CD4-positive, alpha-beta T cell treated with Interleukin-2 at 100 ng/mL for 4 hours (primary cell): ENCODE measurements at places on chromosomes 7 and 10.

GRCh38 chr7:20794676-20795075 lies 8.0 kb upstream of the SP8 start:
- no peak for DNase-seq

GRCh38 chr10:69451784-69452251 lies 553 bp downstream of the TSPAN15 start:
- DNase-seq = no peak

DNA sequence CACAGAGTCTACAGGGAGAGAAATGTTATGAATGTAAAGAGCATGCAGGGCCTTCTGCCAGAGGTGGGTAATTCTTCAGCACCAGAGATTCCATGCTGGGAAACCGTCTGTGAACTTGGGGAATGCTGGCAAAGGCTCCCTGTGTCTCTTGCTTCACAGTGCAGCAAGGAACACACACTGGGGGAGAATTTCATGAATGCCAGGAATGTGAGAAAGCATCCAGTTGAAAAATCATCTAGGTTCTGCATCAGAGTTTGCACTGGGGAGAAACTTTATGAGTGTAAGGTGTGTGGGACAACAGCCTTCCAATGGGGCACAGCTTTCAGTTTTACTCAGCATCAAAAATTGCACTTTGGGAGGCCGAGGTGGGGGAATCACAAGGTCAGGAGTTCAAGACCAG lies 224.3 kb upstream of the IGFBP3 start:
- no peak for DNase-seq

GRCh38 chr10:118732245-118733165 lies 22.3 kb downstream of the CACUL1 start:
- DNase-seq = peak; percentile 32

DNA sequence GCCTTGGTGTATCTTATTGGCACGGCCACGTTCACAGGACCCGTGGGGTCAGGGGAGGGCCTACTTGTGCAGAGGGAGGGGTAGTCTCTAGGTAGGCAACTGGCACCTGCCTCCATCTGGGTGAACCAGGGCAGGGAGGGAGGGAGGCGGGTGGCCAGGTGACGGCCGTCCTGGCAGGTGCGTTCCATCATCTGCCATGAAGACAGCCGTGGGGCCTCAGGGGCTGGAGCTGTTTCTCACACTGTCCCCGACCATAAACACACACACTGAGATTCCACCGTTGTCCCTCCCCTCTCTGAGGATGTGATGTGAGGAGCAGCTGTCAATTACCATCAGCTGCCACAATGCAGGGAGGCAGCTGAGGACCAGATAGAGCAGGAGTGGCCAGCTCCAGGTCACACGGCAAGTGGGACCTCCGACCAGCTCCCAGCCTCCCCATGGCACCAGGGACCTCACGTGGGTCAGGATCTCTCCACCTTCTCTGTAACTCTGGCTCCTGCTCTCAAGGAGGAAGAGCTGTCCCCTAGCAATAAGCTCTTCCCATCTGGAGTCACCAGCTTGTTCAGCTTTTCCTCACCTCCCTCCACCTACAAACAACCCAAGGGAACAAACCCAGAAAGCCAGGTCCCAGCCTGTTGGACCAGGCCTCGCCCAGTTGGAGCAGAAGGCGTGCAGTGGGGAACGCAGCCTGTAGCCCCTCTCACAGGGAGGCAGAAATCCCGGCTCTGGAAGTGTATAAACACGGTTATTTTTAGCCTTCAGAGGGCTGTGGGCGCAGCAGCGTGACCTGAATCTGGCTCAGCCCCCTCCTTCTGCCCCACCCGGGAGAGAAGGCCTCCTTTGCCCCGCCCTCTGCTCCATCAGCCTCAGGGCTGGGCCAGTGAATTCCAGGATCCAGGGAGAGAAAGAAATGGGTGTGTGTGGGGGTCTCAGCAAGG lies 33.1 kb downstream of the ZMIZ1 start:
- no peak for DNase-seq

DNA sequence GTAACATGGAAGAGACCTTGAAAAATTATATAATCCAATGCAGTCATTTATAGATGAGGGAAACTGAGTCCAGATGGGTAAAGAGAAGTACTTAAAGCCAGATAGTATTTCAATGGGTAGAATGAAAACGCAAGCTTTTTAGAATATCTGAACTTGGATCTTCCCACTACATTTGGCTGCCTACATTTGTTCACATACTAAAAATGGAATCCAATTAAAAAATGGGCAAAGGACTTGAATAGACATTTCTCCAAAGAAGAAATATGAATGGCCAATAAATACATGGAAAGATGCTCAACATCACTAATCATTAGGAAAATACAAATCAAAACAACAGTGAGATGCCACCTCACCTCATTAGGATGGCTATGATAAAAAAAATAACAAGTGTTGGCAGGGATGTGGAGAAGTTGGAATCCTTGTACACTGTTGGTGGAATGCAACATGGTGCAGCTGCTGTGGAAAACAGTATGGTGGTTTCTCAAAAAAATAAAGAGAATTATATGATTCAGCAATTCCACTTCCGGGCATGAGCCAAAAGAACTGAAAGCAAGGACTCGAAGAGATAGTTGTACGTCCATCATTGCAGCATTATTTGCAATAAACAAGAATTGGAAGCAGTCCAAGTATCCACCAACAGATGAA lies 188.0 kb downstream of the FRMD4A start:
- DNase-seq = no peak

GRCh38 chr7:116194115-116194514 lies 16.2 kb upstream of the TES start:
- DNase-seq = no peak

GRCh38 chr7:42730586-42730985 lies 181.3 kb downstream of the C7orf25 start:
- no peak for DNase-seq

- no peak for DNase-seq
These were observed 858.5 kb downstream of the KCNMA1 start for GRCh38 chr10:76778914-76779795.

DNA sequence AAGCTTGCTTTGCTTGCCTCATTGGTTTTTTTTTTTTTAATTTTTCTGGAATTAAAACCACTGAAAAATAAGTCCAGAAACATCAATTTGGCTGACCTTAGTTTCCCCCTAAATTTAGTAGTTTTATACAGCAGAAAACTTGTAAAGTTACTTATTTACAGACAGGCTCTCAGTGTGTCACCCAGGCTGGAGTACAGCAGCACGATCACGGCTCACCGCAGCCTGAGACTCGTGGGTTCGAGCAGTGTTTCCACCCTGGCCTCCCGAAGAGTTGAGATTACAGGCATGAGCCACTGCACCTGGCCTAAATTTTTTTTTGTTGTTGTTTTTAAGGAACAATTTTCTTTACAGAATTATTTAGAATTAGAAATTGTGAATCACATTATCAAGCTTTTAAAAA lies 250.5 kb downstream of the SDK1 start:
- DNase-seq = no peak

GRCh38 chr7:111588065-111588433 lies 25.8 kb upstream of the IMMP2L start:
- DNase-seq = no peak

GRCh38 chr7:105621617-105622016 lies 40.3 kb upstream of the EFCAB10 start:
- no peak for DNase-seq

- DNase-seq = peak; percentile 28
These were observed at the start of gene SH2B2 for GRCh38 chr7:102286237-102287110. Gene SH2B2, plus strand, starts transcription at chr7:102286868. Its CDS starts 13,683 bp downstream, at chr7:102300551.

DNA sequence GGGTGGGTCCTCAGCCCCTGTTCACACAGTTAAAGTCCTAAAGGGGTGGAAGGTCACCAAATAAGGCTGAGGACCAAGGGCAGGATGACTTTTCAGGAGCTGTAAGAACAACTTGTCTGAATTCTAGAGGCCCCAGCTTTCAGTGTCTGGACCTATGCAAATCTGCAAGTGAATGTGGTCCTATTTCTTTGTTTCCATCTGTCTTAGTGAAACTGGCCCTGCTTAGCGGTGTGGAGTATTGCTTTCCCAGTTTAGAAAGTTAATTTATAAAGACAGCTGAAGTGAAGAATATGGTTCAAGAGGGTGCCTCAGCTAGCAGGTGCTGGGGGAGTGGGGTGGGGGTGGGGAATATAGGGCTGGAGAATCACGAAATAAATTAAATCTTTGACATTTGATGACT lies 40.1 kb downstream of the HHEX start:
- no peak for DNase-seq

- no peak for DNase-seq
These were observed 20.4 kb downstream of the TEX36 start for GRCh38 chr10:125662584-125662983.

DNA sequence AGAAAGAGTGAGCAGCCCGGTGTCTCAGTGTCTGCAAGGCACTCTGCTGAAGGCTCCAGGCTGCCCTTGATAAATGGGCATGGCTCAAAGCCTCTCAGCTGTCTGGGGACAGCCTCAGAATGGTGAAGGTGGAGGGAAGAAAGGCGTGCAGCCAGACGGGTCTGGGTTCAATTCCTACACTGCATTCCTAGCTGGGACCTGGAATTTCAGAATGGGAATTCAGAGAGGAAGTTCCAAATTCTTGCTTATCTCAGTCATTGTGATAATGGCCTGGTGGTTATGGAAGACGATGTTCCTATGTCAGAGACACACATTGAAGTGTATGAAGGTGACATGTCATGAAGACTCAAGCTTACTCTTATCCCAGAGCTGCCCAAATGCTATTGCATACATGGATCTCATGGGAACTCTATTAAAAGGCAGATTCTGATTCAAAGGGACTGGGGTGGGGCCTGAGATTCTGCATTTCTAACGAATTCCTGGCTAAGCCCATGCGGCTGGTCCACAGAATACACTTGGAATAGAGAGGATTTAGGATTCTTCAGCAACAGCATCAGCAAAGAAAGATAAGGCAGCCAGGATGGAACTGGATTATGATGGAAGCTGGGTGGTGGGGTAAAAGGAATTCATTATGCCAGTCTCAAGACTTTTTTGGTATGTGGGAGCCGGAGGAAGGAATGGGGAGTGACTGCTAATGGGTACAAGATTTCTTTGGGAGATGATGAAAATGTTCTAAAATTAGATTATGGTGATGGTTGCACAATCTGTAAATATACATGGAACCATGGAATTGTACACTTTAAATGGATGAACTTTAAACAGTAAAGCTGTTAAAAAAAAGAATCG lies 82.6 kb upstream of the ZMIZ1 start:
- no peak for DNase-seq

DNA sequence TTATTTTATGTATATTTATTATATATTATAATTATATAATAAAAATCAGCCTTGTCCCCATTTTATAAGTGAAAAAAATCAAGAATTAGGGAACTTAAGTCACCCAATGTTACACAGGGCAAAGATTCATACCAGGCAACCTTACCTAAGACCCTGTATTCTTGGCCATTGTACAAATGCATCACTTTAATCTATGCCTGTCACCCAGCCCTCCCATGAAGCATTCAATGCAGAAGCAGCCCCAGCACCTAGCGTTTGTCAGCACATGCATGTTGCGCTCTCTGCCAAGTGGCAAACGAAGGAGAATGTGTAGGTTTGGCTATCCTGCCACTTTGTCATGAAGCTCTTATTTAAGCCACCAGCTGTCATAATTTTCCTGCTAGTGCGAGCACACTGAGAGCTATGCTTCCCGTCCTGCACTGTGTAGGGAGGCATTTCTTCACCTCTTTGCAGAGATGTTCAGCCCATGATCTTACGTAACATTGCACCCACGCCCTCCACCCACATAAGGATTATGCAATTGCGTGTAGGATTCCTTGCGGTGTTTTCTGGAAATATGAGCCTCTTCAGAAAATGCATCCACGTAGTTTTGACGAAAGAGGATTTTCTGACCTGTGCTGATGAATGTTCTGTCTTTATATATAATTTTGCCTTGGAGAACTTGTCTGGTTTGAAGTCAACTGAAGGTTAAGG lies 7.7 kb upstream of the COBL start:
- DNase-seq = no peak

DNA sequence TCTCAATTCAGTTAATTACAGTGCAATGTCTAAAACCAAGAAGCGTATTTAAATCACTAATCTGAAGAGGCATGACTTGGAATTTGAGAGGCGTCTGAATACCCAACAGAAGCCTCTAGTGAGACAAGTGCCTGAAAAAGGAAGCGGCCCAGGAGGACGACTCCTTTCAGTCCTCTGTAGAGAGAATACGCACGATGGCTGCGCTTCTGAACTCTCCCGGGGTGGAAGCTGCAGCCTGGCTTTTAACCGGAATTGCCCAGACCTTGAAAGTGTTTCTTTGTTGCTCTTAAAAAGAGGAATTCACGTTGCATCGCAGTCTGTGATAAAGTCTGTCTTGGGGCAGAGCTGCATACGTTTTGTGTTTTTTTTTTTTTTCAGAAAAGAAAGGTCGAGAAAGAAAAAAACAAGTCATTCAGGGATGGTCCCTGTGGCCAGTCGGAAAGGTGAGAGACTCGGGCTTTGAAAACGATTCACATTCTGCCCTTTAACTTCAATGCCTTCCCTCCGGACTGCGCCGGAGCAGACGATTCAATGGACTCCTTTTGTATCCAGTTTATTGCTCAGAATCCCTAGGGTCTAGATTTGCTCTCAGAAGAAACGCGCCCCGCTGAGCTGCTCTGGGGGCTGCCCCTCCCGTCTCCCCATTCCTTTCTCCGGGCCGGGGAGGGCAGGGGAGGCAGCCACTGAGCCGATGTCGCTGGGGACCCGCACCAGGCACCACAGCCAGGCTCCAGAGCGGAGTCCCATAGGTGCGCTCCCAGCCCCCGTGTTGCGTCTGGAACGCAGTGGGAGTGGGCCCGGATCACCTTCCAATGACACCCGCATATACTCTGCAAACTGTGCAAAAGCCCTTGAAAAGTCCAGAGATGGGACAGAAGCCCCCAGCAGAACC lies 994 bp upstream of the PTF1A start:
- DNase-seq = no peak

- no peak for DNase-seq
These were observed 105.6 kb downstream of the NSUN6 start for GRCh38 chr10:18545621-18546305.
